KG1 (cell line): ENCODE measurements at places on chromosomes 6 and 20.

- DNase-seq: no peak
Observed at GRCh38 chr20:16107172-16107870, 465.9 kb downstream of the KIF16B start.

DNA sequence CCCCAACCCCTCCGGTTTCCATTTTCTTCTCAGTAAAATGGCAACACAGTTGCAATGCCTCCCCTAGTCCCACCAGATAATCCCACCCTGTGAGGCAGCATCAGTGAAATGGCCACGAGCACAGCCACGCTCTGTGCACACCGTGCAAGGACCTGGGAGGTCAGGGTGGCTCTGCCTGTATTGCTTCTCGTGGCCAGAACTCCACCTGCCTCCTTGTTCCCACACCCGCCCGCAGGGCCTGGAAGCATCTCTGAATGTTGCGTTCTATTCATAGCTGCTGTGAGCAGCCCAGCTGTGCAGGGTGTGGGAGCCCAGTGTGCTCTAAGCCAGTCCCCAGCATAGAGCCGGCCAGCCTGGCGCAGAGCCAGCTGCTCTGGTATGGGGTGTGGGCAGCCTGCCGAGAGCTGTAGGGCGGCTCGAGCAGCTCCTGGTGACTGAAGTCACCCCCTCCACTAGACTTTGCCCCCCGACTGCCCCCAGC is 161.1 kb downstream of the DLL1 start:
- no peak for DNase-seq

DNA sequence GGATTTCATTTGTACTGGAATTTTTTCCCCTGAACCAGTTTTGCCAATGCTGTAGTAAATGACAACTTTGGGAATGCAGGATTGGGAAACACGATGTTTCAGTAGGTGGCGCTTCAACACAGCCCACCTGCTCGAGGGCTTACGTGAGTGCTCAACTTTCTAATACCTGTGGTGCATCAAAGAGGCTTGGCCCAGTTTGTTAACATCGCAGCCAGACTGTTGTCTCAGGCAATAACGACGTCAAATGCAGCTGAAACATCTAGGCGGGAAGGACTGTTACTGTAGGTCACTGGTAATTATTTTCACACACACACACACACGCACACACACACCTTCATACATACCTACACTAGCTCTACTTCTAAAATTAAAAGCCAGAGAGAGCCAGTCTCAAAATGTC is 815.5 kb upstream of the SLC35B3 start:
- no peak for DNase-seq

DNA sequence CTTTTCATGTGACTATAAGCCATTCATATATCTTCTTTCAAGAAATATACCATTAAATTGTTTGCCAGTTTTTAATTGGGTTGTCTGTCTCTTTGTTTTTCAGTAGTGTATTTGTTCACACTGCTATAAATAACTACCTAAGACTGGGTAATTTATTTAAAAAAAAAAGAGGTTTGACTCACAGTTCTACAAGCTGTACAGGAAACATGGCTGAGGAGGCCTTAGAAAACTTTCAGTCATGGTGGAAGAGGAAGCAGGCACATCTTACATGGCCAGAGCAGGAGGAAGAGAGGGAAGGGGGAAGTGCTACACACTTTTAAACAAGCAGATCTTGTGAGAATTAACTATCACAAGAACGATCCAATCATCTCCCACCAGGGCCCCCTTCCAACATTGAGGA is 255.3 kb downstream of the EPM2A start:
- no peak for DNase-seq

DNA sequence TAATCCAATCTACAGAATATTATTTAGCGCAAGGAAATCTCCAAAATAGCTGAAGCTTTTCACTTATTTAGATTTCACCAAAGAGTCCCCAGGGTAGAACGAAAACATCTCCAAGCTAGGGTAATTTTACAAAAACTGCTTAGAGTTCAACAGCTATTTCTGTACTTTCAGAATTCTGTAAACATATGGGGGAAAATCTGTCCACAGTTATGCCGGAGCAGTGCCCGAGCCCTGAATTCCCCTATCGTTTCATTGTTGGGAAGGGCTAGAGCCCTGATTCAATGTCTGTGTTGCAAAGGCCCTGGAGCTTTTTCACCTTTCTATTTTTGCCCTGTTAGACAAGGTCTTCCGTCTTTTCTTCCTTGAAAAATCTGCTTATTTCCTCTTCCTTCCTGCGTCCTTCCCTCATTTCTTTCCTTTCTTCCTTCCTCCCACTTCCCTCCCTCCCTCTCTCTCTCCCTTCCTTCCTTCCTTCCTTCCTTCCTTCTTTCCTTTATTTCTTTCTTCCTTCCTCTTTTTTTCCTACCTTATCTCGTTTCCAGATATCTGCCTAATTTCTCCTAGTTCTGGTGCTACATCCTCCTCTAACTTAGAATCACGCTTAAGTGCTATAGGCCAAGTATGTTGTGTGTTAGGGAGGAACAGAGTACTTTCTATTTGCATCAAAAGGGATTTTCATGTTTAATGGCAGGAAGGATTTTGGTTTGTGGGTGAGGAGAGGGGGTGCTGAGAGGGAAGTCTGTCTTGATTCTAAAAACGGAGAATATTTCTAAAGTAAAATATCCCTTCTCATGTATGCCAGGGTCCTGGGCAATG is 122.5 kb upstream of the BMP2 start:
- DNase-seq: no peak

DNA sequence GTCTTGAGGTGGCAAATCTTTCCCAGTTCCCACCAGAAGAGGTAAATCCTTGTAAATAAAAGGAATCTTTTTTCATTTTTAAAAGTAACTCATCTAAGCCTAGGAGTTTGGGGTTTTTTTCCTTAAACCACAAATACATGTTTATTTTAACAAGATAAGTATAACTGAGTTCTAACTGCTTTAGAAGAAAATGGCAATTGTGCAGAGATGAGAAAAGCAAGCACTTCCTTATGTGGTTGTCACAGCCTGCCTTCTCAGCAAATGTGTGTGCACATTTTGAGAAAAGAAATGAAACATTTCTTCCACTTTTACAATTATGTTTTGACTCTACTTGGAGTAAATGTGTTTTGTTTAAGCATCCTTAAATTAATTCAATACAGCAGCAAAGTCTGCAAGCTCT is 17.7 kb downstream of the HCK start:
- no peak for DNase-seq

DNA sequence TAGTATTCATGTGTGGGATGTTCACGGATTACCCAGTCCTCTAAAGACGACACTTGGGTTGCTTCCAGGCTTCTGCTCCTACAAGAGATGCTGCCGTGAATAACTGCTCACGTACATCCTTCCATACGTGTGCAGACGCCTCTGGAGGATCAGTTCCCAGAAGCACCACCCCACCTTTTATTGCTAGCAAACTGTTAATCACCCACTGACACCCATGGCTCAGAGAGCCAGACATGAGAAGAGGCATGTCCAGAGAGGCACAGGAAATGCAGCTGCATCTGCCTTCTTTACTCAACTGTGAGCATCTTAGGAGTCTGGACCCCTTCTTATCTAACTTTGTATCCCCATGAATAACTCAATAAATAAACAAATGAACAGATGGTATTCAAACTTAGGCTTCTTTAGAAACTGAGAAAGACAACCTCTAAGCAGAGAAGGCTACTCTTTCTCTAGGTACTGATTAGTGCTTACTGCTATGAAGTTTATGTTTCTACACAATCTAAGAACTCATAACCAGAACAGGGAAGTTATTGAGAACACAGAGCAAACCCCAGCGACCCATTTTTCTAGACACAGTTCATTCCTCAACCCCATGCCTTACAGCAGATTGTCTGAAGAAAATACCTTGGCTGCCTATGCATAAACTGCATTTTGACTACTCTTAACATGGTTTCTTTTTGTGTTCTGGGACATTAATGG is 228.7 kb upstream of the RREB1 start:
- DNase-seq: no peak

- no peak for DNase-seq
Observed at GRCh38 chr6:112911959-112912358, 564.8 kb downstream of the RFPL4B start.

DNA sequence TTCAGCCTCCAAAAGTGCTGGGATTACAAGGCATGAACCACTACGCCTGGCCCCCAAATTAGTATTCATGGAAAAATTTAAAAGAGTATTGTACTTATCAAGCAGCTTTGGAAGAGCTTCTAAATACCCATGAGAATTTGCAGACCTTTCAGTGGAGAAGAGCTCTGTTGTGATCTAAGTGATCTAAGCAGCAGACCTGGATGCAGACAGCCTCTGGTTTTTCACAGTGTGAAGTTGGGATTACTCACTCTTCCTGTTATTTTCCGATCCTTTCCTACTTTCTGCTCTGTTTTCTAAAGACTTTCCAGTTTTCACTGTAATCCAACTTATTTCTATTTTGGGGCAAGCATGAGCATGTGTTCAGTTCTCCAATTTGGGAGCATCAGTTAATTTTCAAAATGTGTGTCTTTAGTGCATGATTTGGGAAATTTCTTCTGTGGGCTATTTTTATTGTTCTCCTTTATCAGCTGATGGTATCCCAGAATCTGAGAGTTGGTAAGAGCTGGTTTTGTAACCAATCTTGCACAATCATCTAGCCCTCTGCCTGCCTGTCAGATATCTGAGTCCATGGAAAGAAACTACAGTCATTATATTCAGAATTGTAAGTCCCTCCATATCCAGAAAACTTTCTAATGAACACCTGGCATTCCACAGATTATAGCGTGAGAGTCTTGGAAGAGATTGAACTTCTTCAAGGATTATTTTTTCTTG is 207.7 kb upstream of the DTNBP1 start:
- DNase-seq: no peak

GRCh38 chr6:35146453-35146852 is 5.3 kb upstream of the TCP11 start:
- no peak for DNase-seq

DNA sequence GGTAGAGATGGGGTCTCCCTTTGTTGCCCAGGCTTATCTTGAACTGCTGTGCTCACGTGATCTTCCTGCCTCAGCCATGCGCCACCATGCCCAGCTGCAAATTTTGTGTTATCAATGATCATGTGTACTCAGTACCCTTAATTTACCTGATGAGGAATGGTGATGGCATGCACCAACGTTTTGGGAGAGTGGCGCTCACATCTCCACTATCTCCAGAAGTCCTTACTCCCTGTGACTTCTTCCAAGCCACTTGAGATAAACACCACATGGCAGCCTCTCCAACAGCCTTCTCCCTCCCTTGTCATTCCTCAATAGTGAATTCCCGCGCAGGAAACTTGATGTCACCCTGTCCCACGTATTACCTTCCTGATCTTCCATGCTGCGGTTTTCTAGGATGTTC is 58.1 kb downstream of the PSMG4 start:
- DNase-seq: no peak

GRCh38 chr20:36856691-36857635 is 19.0 kb upstream of the TLDC2 start:
- peak; percentile 54 for DNase-seq

- DNase-seq: no peak
Observed at GRCh38 chr6:127288705-127289104, 22.0 kb downstream of the RNF146 start.

DNA sequence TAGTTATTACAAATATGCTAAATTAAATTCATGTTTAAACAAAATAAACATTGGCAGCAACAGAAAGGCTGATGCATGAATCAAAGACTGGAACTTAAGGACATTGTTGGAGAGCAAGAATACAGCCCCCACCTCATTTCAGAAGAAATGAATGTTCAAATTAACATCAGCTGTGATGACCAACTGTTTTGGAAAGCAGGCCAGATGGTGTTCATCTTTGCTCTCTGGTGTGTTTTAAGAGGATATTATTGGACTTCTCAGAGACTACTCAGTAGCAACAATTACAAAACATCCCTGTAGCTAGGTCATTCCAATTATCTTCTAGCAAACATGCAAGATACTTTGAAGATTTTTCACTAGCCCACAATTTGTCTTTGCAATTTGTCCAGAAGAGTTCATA is 118.6 kb upstream of the DOK5 start:
- no peak for DNase-seq

DNA sequence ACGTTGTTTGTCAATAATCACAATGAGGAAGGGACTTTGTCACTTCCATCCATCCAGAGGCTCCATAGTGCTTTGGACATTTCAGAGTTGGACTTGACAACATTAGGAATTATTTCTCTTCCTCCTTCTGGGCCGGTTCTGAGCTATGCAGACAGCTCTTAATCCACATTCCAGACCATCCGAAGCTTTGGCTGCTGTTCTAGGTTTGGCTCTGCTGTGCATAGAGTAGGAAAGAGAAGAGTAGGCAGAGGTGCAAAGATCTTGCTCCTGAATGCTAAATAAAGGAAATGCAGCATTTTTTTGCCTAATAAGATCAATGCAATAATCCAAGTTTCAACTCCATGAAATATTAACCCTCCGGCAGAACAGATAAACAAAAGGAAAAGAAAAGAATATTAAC is 251.8 kb upstream of the PRND start:
- DNase-seq: no peak

- DNase-seq: no peak
Observed at GRCh38 chr6:71886184-71887005, at the start of gene RIMS1. TSS of gene RIMS1 (plus strand) at chr6:71886550. CDS start at chr6:71887024, 474 bp downstream.

GRCh38 chr6:132830334-132830751 is 16.0 kb downstream of the RPS12 start:
- no peak for DNase-seq

- no peak for DNase-seq
Observed at GRCh38 chr20:1334761-1335160, 5.8 kb upstream of the SDCBP2 start.

- DNase-seq: no peak
Observed at GRCh38 chr20:56566621-56567020, 33.6 kb downstream of the FAM209B start.

DNA sequence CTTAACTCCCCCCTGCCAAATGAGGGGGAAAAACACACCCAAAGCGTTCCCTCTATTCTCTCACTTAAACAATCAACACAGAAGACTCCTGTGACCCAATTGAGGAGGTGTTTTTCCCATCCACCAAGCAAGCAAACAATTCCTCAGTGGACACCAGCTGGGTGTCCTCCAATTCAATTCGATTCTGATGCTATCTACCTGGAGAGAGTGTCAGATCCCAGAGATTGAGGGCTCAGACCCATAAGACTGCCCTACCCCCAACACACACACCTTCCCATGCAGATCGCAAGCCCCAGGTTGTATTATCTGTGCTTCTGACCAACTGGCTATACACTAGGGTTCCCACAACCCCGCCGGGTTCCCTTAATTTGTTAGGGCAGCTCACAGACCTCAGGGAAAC is 36.8 kb downstream of the MYLIP start:
- DNase-seq: no peak

GRCh38 chr6:3650076-3650958 is 101.2 kb downstream of the PXDC1 start:
- DNase-seq: no peak

- no peak for DNase-seq
Observed at GRCh38 chr6:15366003-15366535, 120.2 kb downstream of the JARID2 start.

DNA sequence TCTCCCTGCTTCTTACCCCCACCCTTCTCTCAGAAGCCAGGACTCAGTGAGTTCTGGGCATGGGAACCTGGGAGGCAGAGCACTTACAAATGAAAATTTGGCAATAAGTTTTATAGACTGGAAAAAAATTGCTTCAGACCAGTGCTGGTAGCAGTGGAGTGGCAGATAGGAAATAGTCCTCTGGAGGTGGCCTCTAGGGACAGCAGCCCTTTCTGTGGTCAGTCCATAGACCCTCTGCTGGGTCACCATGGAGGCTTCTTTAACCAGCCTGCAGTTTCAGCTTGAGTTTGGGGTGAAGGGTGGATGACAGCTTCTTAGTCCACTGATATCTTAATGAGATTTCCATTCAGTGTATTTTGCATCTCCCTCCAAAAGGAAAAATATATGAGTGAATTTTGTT is 179.1 kb downstream of the ARID1B start:
- DNase-seq: no peak
